Activated CD8-positive, alpha-beta T cell treated with anti-CD3 and anti-CD28 coated beads for 36 hours (primary cell): ENCODE measurements at places on chromosomes 7 and 10. TPM values are rescaled to one million over a fixed set of nuclear protein-coding genes. Genes with fewer than 3 reads are reported as not detected.

Gene HNRNPH3
- 139 TPM for total RNA-seq

Gene VPS37D
- 1.1 TPM for total RNA-seq

Gene KIAA1549
- 1.3 TPM for total RNA-seq

Gene PRRT4
- total RNA-seq, result 0.20 TPM

Gene ADAM22
- 2.3 TPM for total RNA-seq

Gene TMEM176A
- total RNA-seq, result not detected

Gene GPRIN2
- not detected for total RNA-seq

Gene SPDYE11
- not detected for total RNA-seq
